Common myeloid progenitor, CD34-positive (primary cell): ENCODE measurements at places on chromosomes 3 and 15.

- no peak for DNase-seq
These were observed 59.7 kb downstream of the MAP3K13 start for GRCh38 chr3:185422677-185423076.

DNA sequence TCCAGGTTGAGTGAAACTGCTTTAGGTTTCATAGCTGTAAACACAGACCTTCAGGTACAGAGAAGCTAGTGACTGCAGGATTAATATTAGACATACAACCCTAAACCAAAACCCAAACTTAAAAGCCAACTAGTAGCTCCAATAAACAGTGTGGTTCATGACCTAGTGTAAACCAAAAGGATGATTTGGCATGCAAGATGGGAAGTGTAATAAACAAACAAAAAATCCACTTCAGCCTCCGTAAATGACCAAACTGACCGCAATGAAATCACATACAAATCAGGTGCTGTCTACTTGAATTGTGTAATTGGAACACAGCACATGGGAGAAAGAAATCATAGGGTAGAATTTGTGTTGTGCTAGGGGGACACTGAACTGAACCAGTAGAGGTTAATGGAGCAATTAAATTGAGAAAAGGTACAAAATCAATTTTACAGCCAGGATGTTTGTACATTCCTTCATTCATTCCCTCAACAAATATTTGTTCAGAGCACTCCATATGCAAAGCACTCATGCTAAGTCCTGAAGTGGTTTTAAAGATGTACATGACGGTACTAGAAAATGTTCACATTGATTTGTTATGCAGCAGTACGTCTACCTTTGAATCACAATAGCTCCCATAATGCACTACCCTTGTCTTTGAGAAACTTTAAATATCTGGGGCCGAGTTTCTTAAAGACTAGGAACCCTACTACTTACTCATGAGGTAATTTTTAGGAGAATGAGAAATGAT, 21.4 kb upstream of the CHST2 start:
- no peak for DNase-seq

- DNase-seq = no peak
These were observed 20.8 kb downstream of the FAM3D start for GRCh38 chr3:58645726-58646125.

GRCh38 chr3:62238431-62238830, 134.9 kb downstream of the FEZF2 start:
- DNase-seq = no peak

DNA sequence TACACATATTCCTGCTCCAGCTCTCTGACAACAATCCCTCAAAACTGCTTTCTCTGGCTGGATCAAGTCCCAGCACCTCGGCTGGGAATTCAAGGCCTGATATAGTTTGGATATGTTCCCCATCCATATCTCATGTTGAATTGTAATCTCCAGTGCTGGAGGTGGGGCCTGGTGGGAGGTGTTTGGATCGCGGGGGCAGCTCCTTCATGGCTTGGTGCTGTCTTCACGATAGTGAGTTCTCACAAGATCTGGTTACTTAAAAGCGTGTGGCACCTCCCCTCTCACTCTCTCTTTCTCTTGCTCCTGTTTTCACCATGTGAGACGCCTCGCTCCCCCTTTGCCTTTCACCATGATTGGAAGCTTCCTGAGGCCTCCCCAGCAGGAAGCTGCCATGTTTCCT, 47.4 kb upstream of the SYN2 start:
- DNase-seq = no peak

DNA sequence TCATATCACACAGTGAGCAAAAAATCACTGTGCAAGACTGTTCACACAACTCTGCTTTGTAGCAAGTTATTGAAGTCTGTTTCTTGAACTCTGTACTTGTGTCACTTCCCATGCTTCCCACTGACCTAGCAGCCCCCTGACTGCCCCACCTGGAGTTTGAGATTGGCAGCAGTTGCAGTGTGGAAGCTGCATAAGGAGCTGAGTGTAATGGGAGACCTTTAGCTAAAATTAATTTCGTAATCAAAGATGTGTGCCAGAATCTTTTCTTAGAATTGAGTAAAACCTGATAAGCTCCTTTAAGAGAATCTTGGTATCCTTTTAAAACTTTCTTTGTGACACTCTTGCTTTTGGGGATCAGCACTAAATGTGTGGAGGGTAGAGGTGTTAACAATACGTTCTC, 42.8 kb downstream of the NKIRAS1 start:
- no peak for DNase-seq

GRCh38 chr15:101276501-101277037, 716 bp downstream of the SELENOS start:
- DNase-seq = peak; percentile 73

GRCh38 chr3:13704174-13704573, 155.2 kb downstream of the FBLN2 start:
- no peak for DNase-seq

DNA sequence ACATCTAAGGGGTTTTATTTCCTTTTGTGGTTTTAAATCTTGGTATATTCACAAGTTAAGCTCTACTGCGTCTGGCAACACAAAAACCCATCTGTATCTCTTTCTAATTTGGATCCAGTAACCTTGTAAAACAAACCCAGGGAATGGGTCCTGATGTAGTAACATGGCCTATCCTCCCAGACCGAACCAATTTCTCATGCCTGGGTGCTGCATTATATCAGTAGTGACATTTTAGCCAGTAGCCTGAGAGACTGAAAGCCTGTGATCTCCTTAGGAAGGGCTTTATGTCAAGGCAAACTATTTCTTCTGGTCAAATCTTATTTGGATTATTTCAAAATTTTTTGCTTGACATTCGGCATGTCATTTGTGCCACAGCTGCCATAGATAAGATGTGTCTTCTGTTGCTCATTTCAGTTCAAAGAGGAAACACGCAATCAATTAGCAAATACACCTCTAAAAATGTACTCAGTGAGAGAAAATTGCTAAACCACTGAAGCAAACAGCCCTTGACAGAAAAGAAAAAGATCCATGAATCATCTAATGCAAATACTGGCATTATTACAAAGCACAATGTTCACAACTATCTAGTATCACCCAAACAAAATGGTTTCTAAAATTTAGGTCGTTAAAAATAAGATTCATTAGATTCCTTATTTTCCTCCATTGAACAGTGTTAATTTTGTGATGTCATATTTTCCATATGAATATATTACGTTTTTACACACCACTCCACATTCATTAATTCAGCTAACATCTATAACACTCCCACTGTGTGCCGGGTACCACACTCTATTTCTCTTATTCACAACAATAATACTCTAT, 4.0 kb downstream of the NPTN start:
- DNase-seq = no peak

GRCh38 chr15:41546851-41547786, 3.1 kb upstream of the RPAP1 start:
- peak; percentile 18 for DNase-seq

- no peak for DNase-seq
These were observed 519.3 kb upstream of the ARPP21 start for GRCh38 chr3:35120026-35120425.

- peak; percentile 97 for DNase-seq
These were observed 42.9 kb downstream of the IDH2 start for GRCh38 chr15:90059208-90059985.

DNA sequence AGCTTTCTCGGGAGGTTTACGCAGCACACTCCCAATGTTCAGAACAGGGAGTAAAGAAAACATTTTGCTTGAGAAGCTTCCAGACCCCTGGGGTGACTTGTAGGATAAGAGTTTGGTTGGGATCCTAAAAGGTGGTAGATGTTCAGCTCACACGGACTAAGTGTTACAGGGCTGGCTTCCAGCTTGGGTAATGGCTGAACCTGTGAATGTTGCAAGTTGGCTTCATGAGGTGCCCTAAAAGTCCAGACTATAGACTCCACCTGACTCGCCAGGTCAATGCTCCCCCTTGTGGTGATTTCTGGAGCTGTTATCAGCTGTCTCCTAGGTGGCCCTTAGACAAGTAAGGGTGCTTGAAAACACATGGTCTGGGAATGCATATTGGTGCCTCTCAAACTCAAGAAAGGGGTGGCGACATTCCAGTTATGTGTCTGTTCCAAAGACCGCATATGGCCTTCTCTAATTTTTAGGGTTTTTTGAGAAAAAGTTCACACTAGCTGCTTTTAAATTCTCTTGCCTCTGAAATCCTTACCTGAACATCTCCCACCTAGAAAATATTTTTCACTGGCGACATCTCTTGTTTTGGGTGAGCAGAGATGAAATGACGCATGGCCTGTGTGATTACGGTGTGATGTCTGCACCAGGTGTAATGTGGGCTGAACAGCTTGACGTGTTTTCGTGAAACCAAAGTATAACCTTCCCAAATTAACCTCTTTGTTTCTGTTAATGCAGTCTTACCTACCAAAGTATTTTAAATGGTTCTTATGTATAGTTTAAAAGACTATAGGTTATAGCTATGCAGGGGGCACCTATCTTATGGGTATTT, 175.7 kb upstream of the KBTBD8 start:
- peak; percentile 57 for DNase-seq

DNA sequence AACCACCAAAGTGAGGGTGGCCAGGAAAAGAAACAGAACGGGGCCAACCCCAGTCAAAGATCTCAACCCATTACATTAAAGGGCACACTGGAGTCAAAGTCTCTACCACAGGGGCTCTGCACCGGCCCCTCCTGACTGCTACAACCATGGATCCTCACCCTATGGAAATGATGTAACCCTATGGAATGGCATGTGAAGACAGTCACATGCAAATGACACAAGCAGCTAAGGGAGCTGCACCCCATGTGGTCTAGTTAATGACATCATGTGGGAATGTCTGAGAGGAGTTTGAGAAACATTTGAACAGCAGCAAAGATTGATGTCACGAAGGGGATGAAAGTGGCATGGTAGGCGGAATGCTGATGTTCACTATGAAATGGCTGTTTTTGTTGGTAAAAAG, 298.2 kb upstream of the SLCO3A1 start:
- no peak for DNase-seq

DNA sequence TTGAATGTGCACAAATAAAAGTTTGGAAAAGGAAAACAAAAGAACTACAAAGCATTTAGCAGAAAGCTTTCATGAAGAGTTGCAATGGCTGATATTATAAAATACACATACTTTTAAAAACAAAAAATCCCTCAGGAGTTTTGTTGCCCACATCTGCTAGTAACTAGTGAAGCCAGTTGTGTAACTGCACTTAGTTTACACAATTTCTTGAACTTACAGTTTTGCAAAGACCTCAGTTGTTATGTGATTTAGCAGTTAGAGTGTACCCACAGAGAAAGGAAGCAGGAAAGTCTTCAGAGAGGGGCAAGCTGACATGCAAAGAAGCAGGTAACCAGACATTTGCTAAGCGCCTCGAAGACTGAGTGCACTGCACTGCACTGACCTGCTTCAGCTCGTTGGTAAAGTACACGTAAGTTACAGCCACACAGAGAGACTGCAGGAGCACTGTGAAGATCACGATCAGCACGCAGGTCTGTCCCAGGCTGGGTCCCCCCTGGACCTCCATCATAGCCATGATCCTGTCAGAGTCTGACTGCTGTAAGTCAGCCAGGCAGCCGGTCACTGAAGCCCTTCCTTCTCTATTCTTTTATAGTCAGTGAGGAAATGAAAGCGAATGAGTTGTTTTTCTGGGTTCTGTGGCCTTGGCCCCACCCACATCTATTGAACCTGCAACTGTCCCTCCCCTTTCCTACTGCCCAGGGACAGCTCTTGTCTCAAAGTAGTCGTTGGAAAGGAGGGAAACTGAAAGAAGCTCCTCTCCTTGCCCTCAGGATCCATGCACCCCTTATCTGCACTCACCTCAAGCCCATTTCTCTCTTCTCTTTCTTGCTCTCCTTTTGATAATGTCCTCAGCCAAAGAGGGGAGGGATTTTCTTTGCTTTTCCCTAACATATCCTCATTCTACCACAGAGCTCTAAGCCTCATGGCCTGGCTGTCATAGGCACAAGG, at the start of gene TNFSF10:
Gene TNFSF10, minus strand, starts transcription at position 560 of the 948 bp plus-strand sequence. Its CDS starts 46 bp downstream, at position 514.
- DNase-seq = peak; percentile 86

GRCh38 chr3:19945534-19945933, 1.4 kb upstream of the RAB5A start:
- DNase-seq = no peak

GRCh38 chr3:124650798-124651197, 79.5 kb upstream of the UMPS start:
- peak; percentile 69 for DNase-seq

GRCh38 chr3:23659274-23659673, 146.5 kb upstream of the UBE2E1 start:
- peak; percentile 59 for DNase-seq

GRCh38 chr3:55615039-55615693, 128.1 kb upstream of the WNT5A start:
- DNase-seq = no peak

DNA sequence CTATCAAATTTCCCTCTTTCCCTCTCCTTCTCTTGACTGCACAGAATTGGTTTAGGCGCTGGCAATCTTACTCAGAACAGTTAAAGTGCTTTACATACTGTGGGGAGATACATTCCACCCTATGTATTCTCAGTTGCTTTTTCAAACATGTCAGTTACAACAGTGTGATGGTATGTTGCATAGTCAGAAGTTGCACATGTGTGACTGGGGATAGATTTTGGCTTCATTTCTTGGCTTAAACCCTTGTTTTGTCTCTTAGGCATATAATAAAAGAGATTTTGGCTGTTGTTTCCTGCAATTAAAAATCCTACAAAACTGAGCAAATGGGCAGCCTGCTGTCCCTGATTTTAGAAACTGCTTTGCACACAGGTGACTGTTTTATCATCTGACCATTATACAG, 86.7 kb downstream of the PIK3R4 start:
- DNase-seq = no peak

- no peak for DNase-seq
These were observed 8.7 kb downstream of the CTDSPL2 start for GRCh38 chr15:44435893-44436667.
